Activated CD4-positive, alpha-beta T cell treated with anti-CD3 and anti-CD28 coated beads for 24 hours (primary cell): ENCODE measurements at places on chromosomes 11 and 22.

- DNase-seq, result no peak
Observed at GRCh38 chr11:132158696-132159095, 788.3 kb downstream of the NTM start.

- DNase-seq, result no peak
Observed at GRCh38 chr22:25497181-25497641, 67.3 kb upstream of the GRK3 start.

DNA sequence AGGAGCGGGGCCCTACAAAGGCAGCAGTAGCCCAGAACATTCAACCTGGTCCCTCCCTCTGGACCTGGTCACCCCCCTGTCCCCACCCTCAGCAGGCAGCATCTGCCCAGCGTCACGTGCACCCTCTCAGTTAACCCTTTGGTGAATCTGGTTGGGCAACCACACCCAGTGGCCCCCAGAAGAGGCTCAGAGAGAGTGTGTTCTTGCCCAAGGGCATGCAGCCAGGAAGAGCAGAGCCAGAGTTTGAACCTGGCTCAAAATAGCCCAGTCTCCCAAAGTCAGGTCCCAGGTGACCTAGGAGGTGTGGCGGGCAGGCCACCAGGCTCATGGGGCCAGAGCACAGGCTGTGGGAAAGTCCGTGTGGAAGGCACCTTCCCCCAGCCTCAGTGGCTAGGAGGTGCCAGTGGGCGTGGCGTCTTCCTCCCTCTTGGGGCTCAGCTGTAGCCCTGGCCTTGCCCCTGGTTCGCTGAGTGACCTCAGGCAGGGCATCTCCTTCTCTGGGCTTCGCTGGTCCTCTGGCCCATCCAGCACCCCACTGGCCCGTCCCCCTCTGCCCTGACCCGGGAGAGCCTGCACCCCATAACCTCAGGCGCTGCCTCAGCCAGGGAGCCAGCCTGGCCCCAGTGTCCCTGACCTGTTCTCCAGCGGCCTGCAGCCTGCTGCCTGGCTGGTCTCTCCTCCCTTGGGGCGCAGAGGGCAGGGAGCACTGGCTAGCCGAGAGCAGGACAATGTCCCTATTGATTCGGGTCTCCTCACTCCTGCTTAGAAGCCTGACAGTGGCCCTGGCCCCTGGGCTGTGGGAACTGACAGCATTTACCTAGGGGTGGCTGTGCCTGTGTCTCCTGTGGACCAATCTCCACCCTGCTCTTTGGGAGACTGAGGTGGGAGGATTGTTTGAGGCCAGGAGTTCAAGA lies 7.0 kb downstream of the ALDH3B1 start:
- DNase-seq, result no peak

DNA sequence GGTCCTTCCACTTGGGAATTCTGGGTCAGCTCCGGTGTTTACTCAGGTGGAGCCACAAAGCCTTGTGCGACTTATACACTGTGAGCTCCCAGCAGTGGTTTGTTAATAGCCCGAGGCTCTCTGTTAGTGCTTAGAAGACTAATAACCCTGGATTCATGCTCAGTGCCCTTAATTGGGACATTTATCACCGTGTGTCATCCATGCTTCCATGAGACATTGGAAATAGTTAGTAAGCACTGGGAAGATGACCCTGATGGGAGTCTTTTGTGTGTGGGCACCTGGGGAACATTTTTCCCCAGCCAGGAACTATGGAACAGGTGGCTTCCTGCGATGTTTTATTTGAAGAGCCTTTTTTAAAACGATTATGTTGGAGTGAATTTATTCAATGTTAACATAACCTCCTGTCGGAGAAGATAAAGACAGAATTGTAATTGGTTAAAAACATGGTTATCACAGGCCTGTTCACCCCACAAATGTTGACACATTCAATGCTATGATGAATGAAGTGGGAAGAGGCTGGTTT lies 188.9 kb downstream of the MYO18B start:
- DNase-seq, result no peak

- DNase-seq, result no peak
Observed at GRCh38 chr11:57274904-57275498, 38.0 kb upstream of the APLNR start.

DNA sequence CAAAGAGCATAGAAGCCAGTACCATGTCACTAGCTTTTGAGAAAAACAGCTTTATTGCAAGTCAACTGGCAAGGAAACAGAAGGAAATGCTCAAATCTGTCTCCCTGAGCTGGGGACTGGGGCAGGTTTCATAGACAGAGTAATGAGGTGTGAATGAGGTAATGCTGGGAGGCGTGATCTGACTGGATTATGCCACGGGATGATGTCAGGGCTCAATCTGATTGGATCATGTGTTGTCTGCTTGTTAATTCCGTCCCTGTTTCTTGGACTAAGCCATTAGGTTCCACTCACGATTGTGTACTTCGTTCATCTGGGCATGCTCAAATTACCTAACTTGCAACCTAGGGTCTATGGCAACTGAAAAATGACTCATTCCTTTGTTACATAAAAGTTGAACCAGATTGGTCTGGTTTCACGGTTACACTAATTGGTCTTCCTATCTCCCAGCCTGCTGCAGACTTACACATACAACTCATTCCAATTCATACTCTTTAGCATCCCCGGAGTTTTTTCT lies 20.2 kb upstream of the OR10A5 start:
- DNase-seq, result no peak

- DNase-seq, result no peak
Observed at GRCh38 chr22:47602732-47603131, 840.3 kb downstream of the TBC1D22A start.

- no peak for DNase-seq
Observed at GRCh38 chr22:43393132-43393843, 18.5 kb upstream of the MPPED1 start.

GRCh38 chr22:25833091-25833490 lies 91.1 kb downstream of the MYO18B start:
- DNase-seq, result no peak

- no peak for DNase-seq
Observed at GRCh38 chr11:34501949-34502348, 11.6 kb downstream of the ELF5 start.

DNA sequence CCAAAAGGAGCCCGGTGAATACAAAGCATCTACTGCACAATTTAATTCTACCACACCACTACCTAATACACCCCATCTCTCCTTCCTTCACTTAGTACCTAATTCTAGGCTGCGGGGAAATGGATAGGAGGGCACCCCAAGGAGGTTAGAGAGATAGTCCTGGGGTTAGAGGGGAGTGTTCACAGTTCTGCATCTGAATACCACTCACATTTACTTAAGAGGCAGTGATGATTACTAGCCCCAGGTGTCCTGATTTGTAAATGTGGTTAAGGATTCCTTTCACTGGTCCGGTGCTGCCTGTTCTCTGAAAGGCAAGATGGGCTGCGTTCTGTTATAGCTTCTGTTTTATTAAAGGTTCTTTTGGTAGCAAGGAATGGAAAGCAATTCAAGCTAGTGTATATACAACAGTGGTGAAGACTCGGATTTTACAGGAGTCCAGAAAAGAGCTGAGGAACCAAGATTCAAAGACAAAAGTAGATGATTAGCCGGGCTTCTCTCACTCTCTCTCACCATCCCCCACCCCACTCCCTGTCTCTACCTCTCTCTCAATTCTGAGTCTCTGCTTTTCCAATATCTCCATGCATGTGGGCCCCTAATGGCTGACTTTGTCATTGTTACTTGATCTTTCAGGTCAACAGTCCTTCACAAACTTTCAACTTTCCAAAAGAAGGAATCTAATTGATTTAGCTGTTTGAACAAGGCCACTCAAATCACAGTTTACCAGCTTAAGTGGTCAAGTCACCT lies 8.7 kb upstream of the KCNA4 start:
- DNase-seq, result no peak

DNA sequence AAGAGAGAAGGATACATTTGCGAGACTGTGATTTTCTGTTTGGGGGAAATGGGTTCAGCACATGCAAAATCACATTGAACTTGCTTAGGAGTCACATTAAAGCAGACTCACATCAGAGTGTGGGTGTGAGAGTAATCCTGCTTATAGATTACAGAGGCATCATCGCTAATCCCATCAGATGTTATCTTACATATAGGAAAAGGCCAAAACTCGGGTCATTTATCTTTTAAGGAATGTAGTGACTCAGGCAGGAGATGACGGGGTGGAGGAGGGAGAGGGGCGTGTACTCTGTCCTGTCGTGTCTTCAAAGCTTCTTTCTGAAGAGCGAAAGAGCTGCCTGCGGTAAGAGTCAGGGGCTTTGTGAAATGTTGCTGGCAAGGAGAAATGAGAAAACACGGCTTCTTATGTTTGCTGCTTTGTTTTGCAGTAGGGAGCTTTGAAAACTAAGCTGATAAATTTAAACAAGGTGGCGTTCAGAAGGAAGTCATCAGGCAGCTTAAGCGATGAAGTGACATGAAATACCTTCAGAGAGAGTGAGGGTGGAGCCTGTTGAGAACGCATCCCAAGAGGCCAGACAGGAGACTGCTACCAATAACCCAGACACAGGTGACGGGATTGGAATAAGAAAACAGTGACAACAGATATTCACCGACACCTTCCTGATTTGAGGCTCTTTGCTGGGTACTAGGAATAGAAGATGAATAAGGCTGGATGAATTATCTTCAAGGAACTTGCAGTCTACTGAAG lies 2.2 kb upstream of the C11orf16 start:
- no peak for DNase-seq

DNA sequence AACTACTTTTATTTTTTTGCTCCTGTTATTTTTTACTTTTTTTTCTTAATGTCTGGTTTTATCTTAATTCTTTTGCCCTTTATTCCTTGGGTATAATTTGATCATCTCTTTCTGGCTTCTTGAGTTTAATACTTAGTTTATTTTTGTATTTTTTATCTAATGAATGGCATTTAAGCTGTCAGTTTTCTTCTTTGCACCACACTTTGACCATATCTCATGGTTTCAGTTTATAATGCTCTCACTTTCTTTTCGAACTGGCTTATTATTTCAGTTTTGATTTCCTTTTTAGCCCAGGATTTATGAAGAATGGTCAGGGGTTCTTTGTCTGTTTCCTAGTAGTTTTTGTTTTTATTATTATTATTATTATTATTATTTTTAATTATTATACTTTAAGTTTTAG lies 48.3 kb downstream of the QSER1 start:
- DNase-seq, result no peak

- no peak for DNase-seq
Observed at GRCh38 chr11:94469416-94469815, 24.2 kb downstream of the MRE11 start.

- no peak for DNase-seq
Observed at GRCh38 chr11:66042996-66043906, 5.7 kb downstream of the GAL3ST3 start.

DNA sequence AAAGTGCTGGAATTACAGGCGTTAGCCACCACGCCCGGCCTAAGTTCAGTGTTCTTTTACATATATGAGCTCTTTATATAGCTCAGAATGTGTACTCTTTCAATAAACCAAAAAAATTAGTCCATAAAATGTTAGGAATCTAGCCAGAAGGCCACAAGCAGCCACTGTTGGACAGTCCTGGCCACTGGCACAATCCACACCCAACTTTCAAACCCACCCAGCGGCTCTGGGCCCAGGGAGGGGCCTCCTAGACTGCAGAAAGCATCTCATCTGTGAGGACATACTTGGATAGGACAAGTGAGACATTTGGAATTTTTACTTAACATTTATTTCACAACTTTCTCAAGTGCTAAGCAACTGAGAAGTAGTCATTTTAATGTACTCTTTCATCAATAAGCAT lies 6.4 kb downstream of the PACSIN2 start:
- no peak for DNase-seq

DNA sequence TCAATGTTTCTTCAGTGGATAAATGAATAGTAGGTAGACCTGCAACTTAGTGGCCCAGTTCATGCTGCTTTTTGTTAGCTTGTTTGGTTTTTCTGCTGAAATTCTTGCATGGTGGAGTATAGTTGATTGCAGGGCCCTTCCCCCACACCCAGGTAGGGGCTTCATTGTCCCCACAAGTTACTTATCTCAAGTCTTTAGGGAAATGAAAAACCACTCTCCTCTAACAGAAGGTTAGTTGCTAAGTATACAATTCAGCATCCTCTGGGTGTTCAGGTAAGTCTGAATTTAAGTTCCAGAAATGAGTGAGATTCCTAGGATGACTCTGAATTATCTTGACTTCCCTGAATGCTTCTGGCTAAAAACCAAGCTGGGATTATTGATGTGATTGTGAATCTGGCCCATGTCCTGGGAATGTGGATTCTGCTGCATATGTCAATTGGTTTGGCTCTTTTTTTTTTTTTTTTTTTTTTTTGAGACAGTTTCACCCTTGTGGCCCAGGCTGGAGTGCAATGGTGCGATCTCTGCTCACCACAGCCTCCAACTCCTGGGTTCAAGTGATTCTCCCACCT lies 40.3 kb downstream of the BCL2L13 start:
- DNase-seq, result no peak

DNA sequence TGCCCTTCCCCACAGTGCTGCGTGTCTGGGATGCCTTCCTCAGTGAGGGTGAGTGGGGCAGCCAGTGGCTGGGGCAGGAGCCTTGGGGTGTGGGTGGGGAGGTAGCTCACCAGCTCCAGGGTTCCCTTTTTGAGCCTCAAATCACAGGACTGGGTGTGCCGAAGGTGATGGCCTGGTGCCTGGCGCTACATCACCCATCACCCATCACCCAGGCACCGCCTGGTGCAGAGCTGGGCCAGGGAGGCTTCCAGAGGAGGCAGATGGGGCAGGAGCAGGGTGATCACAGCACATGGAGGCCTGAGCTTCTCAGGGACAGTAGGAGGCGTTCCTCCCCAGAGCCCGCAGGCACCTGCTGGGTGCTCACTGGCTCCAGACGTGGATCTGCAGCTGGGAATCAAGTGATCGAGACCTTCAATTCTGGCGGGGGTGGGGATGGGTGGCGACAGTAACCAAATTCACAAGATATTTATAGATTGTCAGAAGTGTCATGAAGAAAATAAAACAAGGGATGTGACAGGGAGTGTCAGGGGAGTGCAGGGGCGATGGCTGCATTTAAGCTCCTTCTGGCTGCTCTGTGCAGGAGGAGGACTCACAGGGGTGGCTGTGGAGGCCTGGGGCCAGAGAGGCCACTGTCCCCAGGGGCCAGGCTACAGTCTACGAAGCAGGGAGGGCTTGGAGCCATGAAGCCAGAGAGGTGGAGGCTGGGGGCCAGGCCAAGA lies 3.2 kb downstream of the TBC1D10C start:
- no peak for DNase-seq

DNA sequence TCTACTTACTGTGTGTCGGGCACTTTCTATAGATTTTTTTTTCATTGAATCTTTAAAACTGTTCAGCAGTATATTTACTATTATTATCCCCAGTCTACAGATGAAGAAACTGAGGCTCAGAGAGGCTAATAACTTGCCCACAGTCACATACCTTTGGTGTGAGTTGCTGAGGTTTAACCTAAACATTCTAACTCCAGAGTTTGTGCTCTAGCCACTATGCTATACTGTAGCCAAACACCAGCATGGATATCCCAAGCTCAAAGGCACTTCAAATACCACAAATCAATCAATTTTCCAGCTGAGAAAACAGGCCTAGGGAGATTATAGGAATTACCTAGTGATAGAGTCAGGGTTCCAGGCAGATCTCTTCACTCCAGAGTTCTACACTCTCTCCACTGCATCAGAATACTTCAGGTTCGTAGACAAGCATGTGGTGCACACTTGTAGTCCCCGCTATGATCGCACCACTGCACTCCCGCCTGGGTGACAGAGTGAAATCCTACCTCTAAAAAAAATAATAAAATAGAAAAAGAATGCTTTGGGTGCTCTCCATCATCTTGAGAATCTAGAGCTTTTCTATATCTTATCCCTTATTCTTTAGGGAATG lies 20.4 kb upstream of the UPB1 start:
- DNase-seq, result no peak
